Epithelial cell of alveolus of lung (primary cell): ENCODE measurements at places on chromosomes 16 and 17. TPM values are rescaled to one million over a fixed set of nuclear protein-coding genes. Genes with fewer than 3 reads are reported as not detected.

AOC3 gene
- 0.13 and 1.5 TPM in 2 replicates for total RNA-seq

SLC12A3 gene
- not detected in 2 replicates for total RNA-seq

BCL6B gene
- 0.24 and 1.4 TPM in 2 replicates for total RNA-seq

NPIPA7 gene
- 1.8 TPM in 1 of 2 replicates, not detected in the other for total RNA-seq

PYDC1 gene
- not detected in 2 replicates for total RNA-seq

CFAP97D1 gene
- not detected in 2 replicates for total RNA-seq
